Endodermal cell (in vitro differentiated cells): ENCODE measurements at places on chromosomes 4 and X. TPM values are rescaled to one million over a fixed set of nuclear protein-coding genes. Genes with fewer than 3 reads are reported as not detected.

DNA sequence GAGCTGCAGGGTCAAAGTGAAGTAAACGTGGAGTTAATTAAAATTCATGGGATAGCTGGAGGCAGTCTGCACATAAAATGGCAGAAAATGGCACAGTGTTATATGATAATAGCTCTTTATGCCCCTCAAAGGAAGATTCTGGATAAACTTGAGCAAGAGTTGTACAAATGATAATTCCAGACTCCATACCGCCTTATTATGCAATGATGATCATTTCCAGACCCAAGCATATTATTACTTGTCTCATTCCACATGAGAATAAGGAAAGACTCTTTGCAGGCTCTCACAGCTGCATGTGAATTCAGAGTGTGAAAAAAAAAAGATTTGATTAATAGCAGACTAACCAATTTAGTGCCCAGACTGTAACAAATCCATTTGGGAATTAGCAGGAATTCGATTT lies 105.4 kb downstream of the STK32B start:
- DNase-seq, result no peak

GRCh38 chrX:49761481-49761880 lies 65.7 kb upstream of the PAGE1 start:
- no peak for DNase-seq

GRCh38 chr4:176755613-176756012 lies 37.1 kb downstream of the VEGFC start:
- no peak for DNase-seq

MND1 gene
- 16.6 to 31.7 TPM (median 30.3 TPM) in 3 replicates for total RNA-seq

DNA sequence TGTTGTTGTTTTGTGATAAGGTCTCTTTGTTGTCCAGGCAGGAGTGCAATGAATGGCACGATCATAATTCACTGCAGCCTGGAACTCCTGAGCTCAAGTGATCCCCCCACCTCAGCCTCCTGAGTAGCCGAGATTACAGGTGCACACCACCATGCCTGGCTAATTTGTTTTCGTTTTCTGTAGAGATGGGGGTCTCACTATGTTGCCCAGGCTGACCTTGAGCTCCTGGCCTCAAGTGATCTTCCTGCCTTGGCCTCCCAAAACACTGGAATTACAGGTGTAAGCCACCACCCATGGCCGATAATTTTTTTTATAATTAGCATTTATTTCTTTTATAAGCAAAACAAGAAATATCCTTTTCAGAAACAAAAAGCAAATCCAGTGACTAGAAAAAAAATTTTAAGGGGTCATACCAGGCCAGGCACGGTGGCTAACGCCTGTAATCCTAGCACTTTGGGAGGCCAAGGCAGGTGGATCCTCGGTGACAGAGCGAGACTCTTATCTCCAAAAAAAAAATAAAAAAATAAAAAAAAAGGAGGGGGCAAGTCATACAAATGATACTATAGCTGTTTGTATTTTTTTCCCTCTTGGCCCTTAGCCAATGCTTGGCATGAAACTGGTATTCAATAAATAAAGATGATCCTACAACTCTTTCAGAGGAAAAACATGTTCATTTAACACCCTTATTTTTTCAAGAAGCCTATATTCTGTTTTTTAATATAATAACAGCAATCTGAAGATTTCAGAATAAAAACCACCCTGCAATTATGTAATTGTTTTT lies 3.4 kb downstream of the PLAC8 start:
- no peak for DNase-seq

MAGEB16 gene
- not detected in 3 replicates for total RNA-seq

DNA sequence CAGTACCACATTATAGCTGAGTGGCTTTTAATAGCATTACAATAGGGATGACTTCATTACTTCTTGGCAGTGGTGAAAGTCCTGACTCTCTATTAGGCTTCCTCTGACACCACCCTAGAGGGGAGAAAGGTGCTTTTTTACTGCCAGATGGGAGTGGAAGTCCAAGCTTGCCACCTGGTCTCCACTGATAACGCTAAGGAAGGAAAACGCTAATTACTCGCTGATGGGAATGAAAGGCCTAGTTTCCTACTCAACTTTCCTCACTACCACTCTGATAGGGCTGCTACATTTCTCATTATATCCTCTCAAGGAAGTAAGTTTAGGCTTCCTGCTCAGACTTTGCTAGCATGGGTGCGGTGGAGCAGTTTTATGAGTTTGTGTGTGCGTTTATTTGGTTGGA lies 62.3 kb upstream of the PAGE3 start:
- no peak for DNase-seq

GRCh38 chrX:136658151-136658550 lies 10.2 kb downstream of the CD40LG start:
- DNase-seq, result no peak

MAGEC1 gene
- total RNA-seq, result not detected in 3 replicates

- DNase-seq, result no peak
These were observed 159.9 kb upstream of the SLIT2 start for GRCh38 chr4:20091781-20092180.

DNA sequence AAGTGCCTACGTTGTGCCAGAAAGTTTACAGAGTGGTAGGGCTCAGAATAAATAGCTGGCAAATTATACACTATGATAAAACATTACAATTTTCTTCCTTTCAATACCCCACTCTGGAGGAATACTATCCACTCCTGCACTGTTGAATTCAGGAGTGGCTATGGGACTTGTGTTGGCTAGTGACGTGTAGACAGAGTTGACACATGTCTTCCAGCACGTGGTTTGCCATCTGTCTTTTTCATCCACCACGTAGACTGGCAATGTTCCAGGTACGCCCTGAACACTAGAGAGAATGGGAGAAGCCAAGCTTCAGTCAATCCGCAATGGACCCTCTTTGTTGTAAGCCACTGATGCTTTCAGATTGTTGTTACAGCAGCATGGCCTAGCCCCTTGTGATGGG lies 168.8 kb upstream of the RBPJ start:
- no peak for DNase-seq

- no peak for DNase-seq
These were observed 101.2 kb downstream of the FAM13A start for GRCh38 chr4:88955580-88956380.

MCUB gene
- 5.2 and 6.3 TPM in 2 replicates for total RNA-seq

- no peak for DNase-seq
These were observed 22.5 kb downstream of the LETM1 start for GRCh38 chr4:1833307-1834046.

PCDH7 gene
- 99.7 to 102 TPM (median 101 TPM) in 3 replicates for total RNA-seq

GRCh38 chr4:77385124-77385969 lies 220.3 kb upstream of the CXCL13 start:
- DNase-seq, result peak; percentile 88

GRCh38 chr4:1590244-1590643 lies 93.9 kb downstream of the FAM53A start:
- peak; percentile 21 for DNase-seq

GRCh38 chr4:77710684-77711083 lies 105.1 kb downstream of the CXCL13 start:
- no peak for DNase-seq

CFAP299 gene
- total RNA-seq, result not detected in 2 replicates

ETDB gene
- not detected in 3 replicates for total RNA-seq

DNA sequence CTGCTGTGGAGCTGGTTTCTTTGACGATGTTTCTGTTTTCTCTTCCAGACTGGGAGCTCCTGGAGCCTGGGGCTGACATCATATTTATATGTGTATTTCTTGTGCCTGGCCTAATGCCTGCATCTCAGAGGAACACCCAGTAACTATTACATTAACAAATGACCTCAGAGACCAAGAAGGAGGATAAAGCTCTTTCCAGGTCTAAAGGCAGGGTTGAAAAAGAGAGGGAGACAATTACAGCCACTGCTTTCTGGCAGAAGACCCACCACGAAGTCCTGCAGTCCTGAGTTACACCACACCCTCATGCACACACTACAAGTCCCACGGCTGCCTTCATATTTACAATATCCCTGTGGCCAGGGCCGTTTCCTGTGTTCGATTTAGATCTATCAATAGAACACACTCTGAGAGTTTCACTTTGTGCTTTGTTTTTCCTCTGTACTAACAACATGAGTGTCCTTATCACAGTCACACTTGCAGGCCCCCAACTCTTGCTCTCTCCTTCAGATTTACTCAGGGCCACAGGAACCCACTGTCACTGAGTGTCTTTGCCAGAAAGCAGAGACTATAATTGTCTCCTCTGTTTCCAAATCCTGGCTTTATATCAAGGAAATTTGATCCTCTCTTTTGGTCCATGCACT lies 535.5 kb downstream of the MID1IP1 start:
- DNase-seq, result no peak

DNA sequence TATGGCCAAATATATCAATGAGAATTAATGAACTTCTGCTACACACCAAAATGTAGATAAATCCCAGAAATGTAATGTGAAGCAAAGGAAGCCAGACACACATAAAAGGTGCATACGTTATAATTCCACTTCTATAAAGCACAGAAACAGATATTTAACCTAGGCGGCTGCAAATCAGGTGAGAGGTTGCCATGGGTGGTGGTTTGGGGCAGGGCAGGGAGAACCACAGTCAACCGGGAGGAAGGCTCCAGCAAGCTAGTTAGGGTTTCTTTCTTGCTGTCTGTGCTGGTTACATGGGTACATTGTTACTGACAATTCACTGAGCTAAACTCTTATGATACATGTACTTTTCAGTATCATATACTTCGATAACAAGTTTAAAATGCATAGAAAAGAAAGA lies 9.7 kb upstream of the PPARGC1A start:
- DNase-seq, result no peak

GRCh38 chr4:151946718-151947117 lies 185.9 kb upstream of the GATB start:
- no peak for DNase-seq
